8988T (cell line): ENCODE measurements at places on chromosomes 1 and 21.

- no peak for DNase-seq
These were observed 2.4 kb upstream of the PARS2 start for GRCh38 chr1:54766726-54767125.

DNA sequence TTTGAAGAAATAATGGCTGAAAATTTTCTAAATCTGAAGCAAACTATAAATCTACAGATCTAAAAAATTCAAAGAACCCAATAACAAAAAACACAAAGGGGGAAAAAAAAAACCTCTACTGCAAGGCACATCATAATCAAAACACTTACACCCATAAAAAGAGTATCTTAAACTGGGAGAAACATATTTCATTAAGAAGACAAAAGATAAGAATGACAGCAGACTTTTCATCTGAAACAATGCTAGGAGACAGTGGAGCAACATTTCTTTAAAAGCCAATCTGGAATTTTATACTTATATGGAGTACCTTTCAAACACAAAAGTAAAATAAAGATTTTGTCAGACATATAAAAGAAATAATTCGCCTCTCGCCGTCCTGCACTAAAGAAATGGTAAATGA lies 49.1 kb downstream of the COP1 start:
- DNase-seq, result no peak

GRCh38 chr1:156914440-156914856 lies 6.0 kb upstream of the LRRC71 start:
- DNase-seq, result no peak

DNA sequence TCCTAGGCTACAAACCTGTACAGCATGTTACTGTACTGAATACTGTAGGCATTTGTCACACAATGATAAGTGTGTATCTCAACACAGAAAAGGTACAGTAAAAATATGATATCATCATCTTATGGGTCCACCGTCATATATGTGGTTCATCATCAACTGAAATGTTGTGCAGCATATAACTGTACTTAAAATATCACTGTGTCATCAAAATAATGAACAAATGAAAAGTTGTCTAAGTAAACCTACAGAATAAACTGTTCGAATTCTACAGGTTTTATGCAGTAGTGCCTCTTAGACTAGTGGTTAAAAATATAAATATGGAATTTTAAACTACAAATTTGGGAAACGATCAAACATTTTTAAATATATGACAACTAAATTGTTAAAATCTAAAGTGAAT lies 328.8 kb downstream of the KCTD3 start:
- no peak for DNase-seq

GRCh38 chr21:16402752-16403151 lies 673.0 kb downstream of the USP25 start:
- DNase-seq, result no peak

DNA sequence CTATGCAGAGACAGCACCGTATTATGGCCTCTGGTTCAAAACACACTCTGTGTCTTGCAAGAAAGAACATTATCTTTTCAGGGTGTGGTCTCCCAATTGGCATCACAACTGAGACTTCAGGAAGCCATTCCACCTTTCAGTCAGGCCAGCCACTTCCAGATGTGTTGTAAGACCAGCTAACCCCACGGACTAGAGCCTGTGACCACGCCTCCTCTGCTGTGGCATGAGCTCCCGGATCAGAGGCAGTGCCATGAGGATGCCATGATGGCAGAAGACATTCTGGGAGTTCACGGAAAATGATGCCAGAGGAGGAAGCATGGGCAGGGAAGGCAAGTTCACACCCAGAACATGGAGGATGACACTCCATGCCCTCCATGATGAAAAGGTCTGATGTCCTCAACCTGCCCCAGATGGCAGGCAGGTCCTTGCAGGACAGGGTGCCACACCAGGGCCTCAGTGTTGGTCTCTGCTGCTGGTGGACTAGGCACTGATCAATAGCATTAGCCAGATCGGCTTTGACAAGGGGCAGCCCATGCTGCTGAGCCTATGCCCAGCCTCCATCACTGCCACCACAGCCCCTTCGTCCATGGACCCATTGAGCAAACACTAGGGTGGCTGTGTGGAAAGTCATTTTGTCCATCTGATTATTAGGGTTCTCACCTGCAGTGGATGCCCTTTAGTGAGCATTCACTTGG lies 341.6 kb downstream of the MATN1 start:
- DNase-seq, result no peak

DNA sequence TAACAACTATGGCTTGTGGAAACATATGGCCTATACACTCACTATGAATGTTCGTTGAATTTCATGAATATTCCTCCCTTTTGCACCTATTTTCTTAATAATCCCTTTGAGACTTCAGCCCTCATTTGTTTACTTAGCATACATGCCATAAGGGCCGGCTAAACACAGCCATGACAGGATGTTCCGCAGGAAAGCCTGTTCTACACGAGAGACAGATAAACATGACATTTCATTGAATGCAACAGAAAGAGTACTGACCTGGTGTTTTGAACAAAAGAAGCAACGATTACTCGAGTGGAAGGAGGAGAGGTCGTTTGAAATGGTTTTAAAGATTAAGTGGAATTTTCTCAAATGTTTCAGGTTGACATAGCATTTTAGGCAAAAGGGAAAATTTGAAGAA lies 459.5 kb upstream of the CXADR start:
- no peak for DNase-seq

- no peak for DNase-seq
These were observed 45.3 kb downstream of the B3GALT5 start for GRCh38 chr21:39658066-39658465.

DNA sequence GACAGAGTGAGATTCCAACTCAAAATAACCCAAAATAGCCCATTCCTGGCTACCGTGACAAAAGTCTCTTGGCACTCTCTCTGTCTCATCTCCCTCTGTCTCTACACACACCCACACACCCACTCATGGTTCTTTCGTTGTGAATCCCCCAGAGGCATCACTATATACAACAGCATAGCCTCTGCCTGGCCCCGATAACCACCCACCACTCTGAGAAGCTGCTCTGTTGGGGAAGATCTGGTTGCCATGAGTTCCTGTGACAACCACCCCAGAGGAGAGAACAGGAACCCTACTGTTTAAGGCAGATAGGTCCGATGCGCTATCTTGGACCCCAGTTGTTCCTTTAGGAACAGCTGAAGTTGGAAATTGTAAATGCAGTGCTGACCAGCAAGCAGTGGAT lies 70.4 kb upstream of the LYST start:
- DNase-seq, result no peak

DNA sequence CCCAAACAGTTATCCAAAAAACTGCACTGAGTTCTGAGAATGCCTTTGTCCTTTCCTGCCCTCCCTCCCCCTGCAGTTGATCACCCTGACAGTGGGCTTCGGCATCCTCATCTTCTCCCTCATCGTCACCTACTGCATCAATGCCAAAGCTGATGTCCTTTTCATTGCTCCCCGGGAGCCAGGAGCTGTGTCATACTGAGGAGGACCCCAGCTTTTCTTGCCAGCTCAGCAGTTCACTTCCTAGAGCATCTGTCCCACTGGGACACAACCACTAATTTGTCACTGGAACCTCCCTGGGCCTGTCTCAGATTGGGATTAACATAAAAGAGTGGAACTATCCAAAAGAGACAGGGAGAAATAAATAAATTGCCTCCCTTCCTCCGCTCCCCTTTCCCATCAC lies 8.8 kb upstream of the NHLH1 start:
- no peak for DNase-seq

DNA sequence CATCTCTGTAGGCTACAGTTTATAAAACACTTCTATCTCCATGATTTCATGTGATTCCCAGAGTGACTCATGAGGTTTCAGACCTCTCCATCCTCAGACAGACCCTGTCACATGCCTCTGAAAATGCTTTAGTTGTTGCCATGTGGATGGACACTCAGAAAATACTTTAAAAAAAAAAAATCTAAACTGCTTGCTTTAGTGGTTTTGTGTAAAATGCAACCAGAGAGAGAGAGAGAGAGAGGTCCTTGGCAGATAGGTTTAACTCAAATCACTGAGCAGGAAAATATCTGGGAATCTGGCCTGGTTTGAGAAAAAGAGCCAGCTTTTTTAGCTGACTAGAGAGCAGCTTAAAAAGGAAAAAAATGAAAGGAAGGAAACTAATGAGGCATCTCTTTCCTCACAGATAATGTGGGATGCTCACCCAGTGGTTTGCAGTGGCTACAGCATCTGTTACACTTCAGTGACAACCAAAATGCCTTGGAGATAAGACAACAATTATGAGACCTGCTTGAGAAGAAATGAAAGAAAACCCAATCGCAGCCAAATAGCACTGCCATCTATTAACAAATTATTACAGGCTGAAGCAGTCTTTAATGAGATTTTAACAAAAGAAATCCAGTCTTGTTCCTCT lies 54.6 kb upstream of the SYT14 start:
- no peak for DNase-seq

DNA sequence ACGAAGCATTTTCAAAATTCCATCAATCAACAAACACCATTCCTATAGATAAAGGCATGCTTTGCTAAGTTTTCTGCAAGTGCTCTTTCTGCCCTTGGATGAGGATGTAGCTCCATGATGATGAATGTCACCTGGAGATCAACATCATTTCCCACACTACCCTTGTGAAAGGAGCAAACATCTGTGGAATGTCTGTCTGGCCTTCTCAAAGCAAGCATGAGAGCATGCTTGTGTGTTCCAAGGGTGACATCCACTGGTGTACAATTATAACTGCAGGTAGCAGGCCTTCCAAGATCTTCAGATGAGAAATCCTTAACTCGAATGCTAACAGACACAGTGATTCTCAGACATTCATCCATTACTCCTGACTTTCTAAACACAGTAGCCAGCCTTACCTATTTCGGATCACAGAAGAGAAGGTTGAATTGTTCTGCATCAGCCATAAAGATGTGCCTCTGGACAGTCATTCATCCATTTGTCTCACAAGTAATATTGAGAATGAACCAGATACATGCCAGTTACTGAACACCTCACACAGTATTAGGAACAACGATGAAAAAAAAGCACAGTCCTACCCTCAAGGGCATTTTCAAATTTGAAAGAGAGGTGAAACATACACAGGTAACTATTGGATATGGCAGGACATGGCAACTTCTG lies 162.4 kb downstream of the TPR start:
- peak; percentile 22 for DNase-seq

DNA sequence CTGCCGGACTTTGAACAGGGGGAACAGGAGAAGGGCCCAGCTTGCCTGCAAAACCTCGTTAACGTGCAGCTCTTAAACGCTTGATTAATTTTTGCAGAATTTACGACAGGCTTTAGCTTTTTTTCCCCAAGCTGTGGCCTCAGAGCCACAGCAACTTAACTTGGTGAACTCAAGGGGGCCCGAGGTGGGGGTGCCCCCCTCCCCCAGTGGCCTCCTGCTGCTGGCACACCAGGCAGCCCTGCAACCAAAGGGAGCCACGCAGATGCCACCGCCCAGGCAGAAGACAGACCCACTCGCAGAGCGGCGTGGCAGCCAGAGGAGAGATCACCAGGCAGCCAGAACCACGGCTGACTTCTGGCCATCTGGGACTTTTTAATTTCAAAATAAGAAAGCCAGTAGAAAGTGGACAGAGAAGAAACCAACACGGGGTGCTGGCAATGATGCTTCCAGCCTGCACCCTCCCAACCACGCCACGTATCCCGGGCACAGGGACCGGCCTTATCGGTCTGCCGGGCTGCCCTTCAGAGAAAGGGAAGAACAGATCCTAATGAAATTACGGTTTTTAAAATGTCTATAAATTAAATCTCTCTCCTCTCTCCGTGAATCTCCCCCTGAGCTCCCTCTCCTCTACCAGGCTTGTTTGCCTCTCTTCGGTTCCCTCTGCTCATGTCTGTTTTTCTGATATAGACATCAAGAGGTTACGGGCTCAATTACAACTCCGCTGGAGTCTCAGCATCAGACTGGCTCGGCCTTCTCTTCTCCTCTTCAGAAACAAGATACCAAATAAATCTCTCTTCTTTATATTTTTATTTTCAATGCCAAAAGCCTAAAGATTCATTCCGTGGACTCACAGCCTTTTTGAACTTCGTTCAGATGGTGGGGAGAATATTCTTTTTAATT lies 6.4 kb downstream of the CASZ1 start:
- DNase-seq, result no peak

- DNase-seq, result no peak
These were observed 40.7 kb upstream of the TRAPPC10 start for GRCh38 chr21:43971201-43971991.

DNA sequence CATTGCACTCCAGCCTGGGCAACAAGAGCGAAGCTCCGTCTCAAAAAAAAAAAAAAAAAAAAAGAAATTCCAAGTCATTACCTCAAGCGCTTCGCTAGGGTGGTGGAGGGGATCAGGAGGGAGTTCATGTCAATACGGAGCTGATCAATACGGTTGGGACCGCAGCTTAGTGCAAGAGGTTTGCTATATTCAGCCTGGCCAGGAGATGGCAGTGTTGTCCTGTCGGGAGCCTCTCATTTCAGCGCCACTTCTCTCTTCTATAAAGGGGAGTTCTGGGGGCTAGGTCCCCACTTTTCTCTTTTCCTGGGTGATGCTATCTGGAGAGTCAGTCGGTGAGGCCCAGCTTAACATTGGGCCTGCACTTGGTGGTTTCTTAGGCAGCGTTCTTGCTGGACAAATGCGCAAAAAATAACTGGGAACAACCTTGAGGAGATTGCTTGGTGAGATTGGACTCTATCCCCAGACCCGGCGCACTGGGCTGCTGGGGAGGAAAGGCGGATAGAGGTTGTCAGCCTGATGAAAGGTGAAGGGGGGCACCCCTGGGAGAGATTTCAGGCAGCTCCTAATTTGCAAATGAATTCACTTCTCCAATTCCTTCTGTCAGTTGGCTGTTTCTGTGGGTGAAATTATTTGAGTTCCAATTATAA lies 40.4 kb downstream of the KIAA0040 start:
- no peak for DNase-seq

DNA sequence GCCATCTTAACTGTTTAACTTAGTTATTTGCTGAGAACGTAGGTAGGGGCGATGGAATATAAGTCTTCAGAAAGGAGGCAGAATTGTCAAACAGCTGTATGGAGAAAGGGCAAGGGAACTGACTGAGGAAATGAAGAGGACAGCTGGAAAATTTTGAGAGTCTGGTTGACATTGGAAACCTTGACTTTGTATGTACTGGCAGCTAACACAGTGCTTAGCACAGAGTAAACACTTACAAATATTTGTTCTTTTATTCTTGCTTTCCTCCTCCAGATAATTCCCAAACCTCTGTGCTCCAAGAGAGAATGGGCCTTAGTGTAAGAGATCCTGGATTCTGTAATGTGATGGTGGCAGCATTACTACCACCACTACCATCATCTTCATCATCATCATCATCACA lies 91.3 kb downstream of the ZSCAN20 start:
- DNase-seq, result no peak

DNA sequence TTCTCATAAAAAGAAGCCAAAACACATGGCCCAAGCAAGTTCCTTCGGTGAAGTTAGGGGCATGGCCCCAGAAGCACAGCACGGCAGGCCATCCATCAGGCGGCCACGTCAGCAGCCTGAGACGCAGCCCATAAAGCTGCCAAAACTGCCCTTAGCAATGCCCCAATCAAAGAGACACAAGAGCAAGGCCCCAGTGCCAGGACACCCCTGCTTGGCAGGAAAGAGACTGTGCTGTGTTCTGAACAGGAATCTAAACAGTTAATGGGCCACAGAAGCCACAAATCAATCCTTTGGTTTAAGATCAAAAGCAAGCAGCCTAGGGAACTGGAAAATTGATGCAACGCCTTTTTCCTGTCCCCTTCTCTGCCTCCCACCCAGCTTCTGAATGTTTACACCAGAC lies 497.0 kb upstream of the USP24 start:
- DNase-seq, result no peak
